ENCODE measurements at places on chromosomes 16 and 17. TPM values are rescaled to one million over a fixed set of nuclear protein-coding genes. Genes with fewer than 3 reads are reported as not detected.

The SBK1 gene
- total RNA-seq, result not detected

The SDR42E2 gene
- total RNA-seq, result not detected

The SDK2 gene
- total RNA-seq, result 8.1 TPM

The PRAC1 gene
- total RNA-seq, result not detected

The OTOA gene
- 0.13 TPM for total RNA-seq

The MEIOC gene
- total RNA-seq, result under 0.01 TPM

The PTX4 gene
- not detected for total RNA-seq
